Hindlimb muscle (tissue), 1 donor: ENCODE measurements at places on chromosomes 16 and 17. TPM values are rescaled to one million over a fixed set of nuclear protein-coding genes. Genes with fewer than 3 reads are reported as not detected.
A peak's percentile ranks its signal among the peaks of the same experiment; 100 is the strongest.

FSCN2 gene
- 2.8 TPM for polyA plus RNA-seq

PRSS33 gene
- not detected for polyA plus RNA-seq

CHAD gene
- polyA plus RNA-seq = 4.4 TPM

DNA sequence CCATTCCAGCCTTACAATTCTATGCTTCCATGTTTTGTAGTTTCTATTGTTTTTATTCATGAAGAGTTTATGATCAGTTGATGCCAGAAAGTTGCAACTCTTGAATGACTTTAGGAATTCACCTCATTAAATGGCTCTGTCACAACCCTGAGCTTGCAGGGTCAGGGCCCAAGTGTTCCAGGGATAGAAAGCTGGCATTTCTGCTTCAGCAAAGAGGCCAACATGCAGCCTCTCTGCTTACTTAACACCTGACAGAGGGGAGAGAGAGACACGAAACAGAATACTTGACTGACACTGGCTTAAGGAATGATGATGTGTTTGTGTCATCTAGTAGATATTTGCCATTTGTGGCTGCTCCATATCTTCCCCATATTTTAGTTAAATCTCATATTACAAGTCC is 328.1 kb downstream of the CA10 start:
- DNase-seq = no peak

GRCh38 chr17:33933576-33933975 is 321.5 kb upstream of the CCL2 start:
- DNase-seq = no peak

GRCh38 chr17:78113804-78114785 is 14.5 kb downstream of the TMC6 start:
- DNase-seq = no peak

DNA sequence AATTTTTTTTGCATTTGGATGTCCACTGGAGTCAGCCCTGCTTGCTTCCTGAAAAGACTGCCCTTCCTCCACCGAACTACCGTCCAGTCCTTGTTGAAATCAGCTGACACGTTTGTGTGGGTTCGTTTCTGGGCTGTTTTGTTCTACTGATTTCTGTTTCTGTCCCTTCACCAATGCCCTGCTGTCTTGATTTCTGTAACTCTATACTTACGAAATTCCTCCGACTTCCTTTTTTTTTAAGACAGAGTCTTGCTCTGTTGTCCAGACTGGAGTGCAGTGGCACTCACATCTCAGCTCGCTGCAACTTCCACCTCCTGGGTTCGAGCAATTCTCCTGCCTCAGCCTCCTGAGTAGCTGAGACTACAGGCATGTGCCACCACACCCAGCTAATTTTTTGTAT is 8.4 kb upstream of the GAA start:
- DNase-seq = no peak

- peak; percentile 18 for DNase-seq
These were observed 219.8 kb downstream of the KATNIP start for GRCh38 chr16:27769561-27770255.

C16orf96 gene
- 1.1 TPM for polyA plus RNA-seq

ZNF469 gene
- polyA plus RNA-seq = 5.9 TPM

DNA sequence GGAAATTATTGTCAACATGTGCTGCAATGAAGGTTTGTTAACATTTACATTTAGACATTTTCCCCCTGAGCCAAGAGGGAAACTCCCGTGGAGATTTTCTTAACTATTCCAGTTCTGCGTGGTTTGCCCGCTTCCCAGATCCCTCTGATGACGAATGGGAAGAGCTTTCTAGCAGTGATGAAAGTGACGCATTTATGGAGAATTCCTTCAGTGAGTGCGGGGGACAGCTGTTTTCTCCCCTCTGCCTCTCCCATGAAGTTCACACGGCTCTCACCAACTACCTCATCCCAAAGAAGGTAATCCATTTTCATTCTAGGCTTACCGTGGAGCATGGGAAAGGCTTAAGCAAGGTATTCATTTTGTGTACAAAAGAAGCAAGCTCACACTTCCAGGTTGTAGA is 18.2 kb downstream of the HEATR3 start:
- DNase-seq = no peak

DNA sequence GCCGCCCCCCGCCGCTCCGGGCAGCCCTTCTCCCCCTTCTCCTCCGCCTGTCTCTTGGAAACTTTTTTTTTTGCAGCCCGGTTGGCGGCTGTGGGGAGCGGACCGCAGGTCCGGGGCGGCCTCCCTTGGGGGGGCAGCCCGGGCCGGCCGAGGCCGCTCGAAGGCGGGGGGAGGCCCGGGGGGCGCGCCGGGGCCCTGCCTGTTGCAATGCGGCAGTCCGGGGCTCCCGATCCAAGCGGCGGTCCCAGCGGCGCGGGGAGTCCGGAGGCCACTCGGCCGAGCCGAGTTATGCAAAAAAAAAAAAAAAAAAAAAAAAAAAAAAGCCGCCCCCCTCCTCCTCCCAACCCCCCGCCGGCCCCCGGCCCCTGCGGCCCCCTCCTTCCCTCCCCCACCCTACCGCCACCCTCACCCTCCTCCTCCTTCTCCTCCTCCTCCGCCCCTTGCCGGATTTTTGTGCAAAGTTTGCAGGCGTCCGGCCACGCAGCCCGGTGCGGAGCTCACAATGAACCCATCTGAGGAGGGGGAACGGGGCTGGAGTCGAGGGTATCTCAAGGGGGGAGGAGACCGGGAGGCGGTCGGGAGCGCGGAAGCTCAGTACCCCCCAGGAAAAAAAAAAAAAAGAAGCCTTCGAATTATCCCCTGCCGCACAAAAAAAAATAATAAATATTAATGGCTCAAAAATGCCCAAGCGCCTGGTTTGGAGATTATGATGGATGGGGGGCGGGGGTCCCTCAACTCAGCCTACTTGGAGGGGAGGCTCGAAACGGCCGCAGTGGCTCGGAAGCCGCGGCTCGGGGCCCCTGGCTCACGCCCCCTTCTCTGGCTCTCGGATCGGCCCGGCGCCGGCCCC is at the start of gene ZNF423:
Gene ZNF423, minus strand, starts transcription at position 291 of the 850 bp plus-strand sequence. CDS start 338 bp downstream, outside the sequence.
- DNase-seq = no peak
